ENCODE measurements at places on chromosomes 2 and 18. TPM values are rescaled to one million over a fixed set of nuclear protein-coding genes. Genes with fewer than 3 reads are reported as not detected.
A peak's percentile ranks its signal among the peaks of the same experiment; 100 is the strongest.

PPP1R1C gene
- total RNA-seq = 5.4 TPM

DNA sequence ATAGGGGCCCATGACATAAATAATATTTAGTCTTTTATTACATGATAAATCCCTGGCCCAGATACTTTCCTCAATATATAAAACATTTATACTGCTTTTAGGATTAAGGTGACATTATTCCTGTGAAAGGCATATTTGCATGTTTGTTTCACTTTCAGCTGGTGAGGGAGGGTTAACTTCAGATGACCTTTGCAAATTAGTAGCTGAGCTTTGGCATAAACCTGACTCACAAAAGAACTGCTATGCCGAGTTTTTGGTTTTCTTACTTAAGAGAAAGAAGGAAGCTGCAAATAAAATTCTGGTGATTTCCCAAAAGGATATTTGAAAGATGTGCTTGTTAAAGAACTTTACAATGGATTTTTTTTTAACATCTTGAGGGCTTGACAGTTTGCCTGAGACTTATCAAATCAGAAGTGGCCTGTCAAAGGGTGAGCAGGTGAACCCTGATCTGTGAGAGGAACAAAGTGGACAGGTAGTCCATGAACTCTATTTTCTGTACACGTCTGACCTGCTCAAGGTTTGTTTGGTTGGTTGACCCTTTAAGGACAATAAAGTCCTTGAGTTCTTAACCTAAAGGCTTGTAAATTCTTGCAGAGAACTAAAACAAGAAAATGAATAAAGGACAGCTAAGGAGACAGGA, 93.5 kb downstream of the FAM124B start:
- no peak for DNase-seq

GRCh38 chr2:17208511-17208910, 309.7 kb downstream of the RAD51AP2 start:
- DNase-seq = no peak

DNA sequence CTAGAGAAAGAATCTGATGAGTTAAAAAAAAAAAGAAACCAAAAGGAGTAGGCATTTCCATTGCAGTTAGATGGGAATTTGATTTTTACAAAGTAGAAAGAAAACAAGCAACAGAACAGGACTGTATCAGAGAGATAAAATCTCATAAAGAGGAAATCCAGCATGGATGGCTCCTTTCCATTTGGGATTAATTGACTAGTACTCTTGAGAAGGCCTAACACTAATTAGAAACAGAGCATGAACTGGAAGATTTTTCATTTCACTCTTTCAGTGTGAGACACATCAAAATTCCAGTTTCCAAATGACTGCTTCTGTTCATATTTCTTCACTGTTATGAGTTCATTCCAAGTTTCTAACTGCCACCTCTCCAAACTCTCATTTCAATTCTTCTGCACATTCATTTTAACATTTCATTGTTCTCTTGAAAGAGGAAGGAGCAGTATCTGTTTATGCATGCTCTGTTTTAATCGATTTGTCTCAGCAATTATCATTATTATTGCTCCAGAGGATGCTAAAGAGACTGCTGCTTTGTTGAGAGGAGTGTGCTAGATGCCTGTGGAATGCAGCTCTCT, 108.8 kb upstream of the PIEZO2 start:
- DNase-seq = no peak

FAM124B gene
- total RNA-seq = 0.42 TPM

GRCh38 chr2:83972128-83972527, 487.0 kb downstream of the SUCLG1 start:
- DNase-seq = no peak

DNA sequence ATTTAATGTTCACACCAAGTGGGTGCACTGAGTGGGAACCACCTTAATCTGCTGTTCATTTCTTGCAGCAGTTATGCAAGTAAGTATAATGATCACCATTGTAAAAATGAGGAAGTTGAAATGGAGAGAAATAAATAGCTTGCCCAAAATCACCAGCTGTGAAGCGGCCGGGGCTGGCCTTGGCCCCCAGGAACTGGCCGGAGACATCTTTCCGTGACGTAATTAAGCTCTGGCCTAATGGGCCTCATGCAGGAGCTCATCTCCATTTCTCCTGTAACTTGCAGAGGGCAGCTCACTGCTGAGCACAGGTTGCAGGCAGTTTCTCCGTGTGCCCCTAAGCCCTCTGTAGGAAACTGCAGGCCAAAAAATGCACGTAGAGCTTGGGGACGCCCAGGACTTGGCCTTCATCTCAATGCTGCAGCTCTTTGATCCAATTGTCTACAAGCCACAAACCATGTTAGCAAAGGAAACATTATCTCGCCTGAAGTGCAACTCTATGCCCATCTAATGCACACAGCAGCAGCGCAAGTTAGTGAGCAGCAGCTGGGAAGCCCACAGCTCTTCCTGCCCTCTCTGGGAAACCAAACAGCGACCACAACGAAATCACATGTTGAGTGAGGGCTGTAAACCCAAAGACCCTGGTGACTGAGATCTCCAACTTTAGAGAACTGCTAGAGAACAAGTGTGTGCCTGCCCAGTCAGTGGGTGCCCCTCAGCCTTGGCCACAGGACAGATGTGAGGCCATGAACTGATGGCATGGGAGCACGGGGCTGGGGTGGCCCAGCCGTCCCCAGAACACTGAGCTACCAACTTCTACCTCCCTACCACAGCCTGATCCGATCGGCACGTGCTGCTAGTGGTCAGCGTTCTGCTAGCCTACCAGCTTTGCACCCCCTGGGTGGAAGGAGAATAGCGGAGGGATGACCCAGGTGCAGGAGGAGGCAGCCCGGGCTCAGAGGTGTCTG, 28.8 kb downstream of the APCDD1 start:
- DNase-seq = no peak

GRCh38 chr2:27408601-27409320, 630 bp downstream of the PPM1G start:
- DNase-seq = no peak

DNA sequence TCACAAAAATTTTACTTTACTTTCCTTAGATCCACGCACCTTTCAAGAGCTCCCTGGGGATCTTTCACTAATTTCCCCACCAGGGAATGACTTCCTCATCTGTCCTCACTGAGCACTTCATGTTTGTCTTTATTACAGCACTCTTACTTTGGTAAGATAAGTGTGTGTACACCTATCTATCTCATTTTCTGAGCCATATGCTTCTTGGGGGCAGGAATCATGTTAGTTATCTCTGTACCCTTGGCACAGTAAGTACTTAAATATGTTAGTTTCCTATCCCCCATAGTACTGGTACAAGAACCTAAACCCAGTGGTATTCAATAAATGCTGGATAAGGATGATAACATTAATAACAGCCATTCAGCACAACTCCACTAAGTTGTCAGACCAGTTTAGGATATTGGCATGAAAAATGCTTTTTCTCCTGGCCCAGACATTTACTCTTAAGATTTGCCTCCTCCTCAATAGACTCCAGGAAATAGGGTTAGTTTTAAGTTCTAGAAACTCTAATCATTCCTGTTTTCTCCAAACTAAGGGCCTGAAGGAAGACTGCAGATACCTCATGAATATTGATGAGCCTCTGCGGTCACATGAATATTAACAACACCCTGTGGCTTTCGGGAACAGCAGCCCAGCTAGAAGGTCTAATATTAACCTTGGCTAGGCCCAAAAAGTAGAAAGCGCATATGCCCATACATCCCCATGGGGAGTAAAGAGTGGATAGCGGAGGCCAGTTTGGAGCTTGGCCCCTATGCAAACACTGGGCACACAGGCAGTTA, 38.2 kb downstream of the NHEJ1 start:
- DNase-seq = no peak

ARHGAP25 gene
- 7.0 TPM for total RNA-seq

DNA sequence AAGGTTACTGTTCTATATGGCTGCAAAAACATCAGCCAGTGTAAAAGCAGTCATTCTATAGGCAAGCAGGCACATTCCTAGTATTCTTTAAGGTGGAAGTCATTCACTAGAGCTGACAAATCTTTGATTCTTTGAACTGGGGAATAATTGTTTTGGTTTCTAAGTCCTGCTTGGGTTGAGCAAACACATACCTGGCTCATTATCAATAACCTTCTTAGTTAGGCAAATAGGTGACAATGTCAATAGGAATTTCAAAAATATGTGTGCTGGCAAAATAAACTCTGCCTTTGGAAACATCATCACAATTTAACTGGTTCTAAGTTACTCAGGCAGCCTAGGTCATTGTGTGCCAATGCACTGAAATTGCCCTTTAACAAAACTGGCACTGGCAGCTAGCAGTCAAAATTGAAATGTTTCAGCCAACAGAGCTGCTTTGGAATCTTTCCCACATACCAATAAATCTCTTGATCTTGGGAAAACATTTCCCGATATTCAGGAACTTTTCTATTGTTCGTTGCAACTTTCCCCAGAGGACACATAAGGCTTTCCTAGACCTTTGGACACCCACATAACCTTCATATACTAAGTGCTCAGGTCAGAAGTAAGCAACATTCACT, 402.0 kb upstream of the MMADHC start:
- DNase-seq = no peak

- DNase-seq = no peak
These were observed 10.2 kb downstream of the TMEM177 start for GRCh38 chr2:119689218-119689617.

GRCh38 chr2:233428438-233428837, 74.1 kb downstream of the DGKD start:
- peak; percentile 23 for DNase-seq

OTX1 gene
- total RNA-seq = 0.59 TPM

DNA sequence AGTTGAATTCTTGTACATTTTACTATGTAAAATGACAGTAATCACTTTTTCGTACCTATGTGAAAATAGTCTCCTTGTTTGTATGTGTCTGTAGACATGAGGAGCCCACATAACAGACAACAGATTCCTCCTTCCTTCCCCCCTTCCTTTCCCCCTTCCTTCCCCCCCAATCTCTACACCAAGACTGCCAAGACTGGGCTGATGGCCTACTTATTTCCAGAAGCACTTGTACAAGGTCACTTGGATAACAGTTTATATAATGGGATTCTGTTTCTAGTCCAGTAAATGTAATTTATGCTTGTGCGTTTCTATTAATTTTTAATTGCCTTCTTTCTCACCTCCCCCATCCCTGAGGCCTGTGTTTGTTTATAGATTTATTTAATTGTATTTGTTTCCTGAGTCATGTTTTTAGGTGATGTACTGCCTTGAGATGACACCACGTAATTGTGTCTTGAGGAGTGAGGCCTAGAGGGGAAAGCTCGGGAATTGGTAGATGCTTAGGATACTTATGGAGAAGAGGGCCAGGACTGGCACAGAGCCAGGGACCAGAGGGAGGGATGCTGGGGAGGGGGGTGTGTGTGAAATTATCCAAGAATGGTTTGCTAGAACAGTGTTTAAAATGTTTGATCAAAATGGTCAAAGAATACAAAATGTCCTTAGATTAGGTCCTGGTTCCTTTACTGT, 12.3 kb downstream of the B3GNT2 start:
- no peak for DNase-seq

DNA sequence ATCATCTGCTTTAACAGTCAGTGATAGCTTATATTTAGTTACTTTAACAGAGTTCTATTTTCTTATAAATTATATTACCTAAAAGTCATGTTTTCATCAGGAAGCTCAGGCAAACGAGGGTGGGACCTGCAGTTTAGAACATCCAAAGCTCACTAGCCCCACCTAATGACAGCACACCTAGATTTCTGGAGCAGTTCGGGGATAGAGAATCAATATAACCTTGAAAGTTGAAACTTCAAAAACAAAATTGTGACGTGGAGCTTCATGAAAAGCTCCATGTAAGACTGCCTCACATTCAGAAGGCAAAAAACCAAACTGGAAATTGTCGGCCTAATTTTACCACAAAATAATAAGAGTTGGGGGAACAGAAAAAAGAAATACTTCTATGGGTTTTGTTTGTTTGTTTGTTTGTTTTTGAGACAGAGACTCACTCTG, 185.9 kb upstream of the CCDC150 start:
- DNase-seq = no peak

DNA sequence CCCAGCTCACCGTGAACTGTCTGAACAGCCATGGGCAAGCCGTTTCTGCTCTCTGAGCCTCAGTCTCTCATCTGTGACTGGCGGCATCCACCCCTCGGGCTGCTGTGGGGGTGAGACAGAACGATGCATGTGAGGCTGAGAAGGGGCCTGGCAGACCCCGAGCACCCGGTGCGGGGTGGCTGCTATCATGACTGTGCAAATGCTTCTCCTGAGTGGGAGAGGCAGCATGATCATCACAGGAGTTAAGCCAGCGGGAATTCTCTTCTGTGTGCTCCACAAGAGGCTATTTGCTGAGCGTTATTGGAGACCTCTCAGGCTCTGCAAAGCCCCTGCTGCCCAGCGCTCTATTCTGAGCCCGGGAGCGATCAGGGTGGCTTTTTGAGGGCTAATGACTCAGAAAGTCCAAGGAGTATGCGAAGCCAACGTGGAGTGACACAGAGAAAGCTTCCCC, 45.8 kb upstream of the ID2 start:
- no peak for DNase-seq

DNA sequence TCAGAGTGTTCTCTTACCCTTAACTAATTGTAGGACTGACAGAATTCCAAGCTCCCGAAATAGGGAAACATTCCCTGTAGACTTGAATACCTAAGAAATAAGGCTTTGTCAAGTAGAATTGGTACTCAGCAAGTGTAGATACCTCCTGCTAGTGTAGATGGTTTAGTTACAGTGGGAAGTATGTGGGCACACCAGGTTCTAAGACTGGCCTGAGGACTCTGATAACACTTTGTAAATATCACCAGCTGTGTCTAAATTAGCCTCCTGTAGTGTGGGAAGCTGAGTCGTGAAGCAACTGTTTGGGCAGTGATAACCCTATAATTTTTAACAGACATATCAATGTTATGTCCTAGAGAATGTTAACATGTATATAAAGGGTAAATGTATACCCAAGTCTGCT, 304.5 kb downstream of the SLC8A1 start:
- DNase-seq = no peak

DNA sequence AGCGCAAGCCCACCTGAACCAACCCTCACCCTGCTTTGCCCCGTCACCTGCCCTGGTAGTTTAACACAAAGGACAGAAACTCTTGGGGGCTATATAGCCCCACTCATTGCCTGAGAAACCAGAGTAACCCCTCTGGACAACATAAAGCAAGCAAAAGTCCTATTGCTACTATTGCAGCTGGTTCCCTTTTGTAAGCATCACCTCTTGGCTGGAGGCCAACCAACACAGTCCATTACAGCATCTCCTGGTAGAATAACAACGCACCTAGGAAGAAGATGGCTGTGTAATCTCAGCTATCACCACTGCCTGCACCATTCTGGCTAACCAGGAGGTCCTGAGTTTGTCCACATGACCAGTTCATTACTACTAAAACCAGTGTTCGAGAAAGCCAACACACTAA, 36.4 kb downstream of the FLACC1 start:
- DNase-seq = no peak

CTLA4 gene
- total RNA-seq = 0.17 TPM

Measured in liver (tissue), 10 donors.